Endothelial cell of umbilical vein (primary cell): ENCODE measurements at places on chromosomes 11 and 22. TPM values are rescaled to one million over a fixed set of nuclear protein-coding genes. Genes with fewer than 3 reads are reported as not detected.

Gene SCN3B
- 1.4 and 1.5 TPM in 2 replicates for total RNA-seq

- peaks cover 8% of the 10 kb centered on the region for H3K4me1 ChIP-seq
- H3K27me3 ChIP-seq: no peaks in the 10 kb centered on the region
- DNase-seq: peak; percentile 32
- no peak overlapping the region for H3K27ac ChIP-seq
- no peaks in the 10 kb centered on the region for H3K36me3 ChIP-seq
- H3K4me3 ChIP-seq: no peak overlapping the region
Observed at GRCh38 chr22:28172892-28173670, 254.0 kb upstream of the PITPNB start.

DNA sequence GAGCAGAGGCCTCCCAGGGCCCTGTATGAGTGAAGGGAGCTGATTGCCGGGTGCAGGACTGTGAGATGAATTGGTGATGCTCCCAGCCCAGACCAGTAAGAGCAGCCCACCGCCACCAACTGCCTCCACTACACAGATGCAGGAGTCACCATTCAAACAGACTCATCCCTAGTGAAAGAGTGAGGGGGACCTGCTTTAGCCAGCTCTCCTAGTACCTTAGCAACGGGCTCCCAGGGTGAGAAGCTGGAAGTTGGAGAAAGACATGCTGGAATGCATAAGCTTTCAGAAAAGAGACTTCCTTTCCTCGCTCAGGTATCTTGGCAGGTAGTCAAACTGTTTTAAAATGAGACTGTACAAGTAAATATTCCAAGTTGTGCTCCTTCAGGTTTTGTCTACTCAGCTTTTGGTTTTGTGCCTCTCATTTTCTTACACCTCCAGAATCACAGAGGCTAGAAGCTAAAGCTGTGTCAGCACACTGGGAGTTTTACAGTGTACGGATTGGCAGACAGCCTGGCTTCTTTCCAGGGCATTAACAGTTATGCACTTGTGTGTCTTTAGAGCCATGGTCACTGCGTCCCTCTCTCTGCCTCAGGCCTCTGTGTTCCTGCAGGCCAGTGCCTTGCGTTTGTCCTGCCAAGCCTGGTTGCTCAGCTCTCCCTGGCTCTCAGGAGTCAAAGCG is 146.2 kb downstream of the ATXN10 start:
- H3K27ac ChIP-seq: no peak overlapping the region
- no peak for DNase-seq
- no peaks in the 10 kb centered on the region for H3K36me3 ChIP-seq
- no peaks in the 10 kb centered on the region for H3K27me3 ChIP-seq
- H3K4me1 ChIP-seq: peaks cover under 1% of the 10 kb centered on the region

Gene CEP126
- 5.8 and 9.1 TPM in 2 replicates for total RNA-seq

- no peak for DNase-seq
- no peaks in the 10 kb centered on the region for H3K36me3 ChIP-seq
- no peak overlapping the region for H3K4me3 ChIP-seq
- H3K4me1 ChIP-seq: no peaks in the 10 kb centered on the region
- peaks cover 2% of the 10 kb centered on the region for H3K27me3 ChIP-seq
- no peak overlapping the region for H3K27ac ChIP-seq
Observed at GRCh38 chr22:32375678-32376450, 18.2 kb downstream of the RFPL3 start.

- no peak overlapping the region for H3K4me3 ChIP-seq
- H3K36me3 ChIP-seq: peaks cover 5% of the 10 kb centered on the region
- H3K27me3 ChIP-seq: no peaks in the 10 kb centered on the region
- peak; percentile 73 for DNase-seq
- peak overlapping the region; percentile 59 for H3K27ac ChIP-seq
- H3K4me1 ChIP-seq: peaks cover 15% of the 10 kb centered on the region
Observed at GRCh38 chr22:31829505-31829904, 75.7 kb downstream of the DEPDC5 start.

- DNase-seq: peak; percentile 81
- peaks cover 16% of the 10 kb centered on the region for H3K36me3 ChIP-seq
- peaks cover 65% of the 10 kb centered on the region for H3K4me1 ChIP-seq
- H3K27me3 ChIP-seq: no peaks in the 10 kb centered on the region
Observed at GRCh38 chr11:124758355-124759265, 3.5 kb downstream of the ESAM start.

Gene BARX2
- not detected in 2 replicates for total RNA-seq

Gene HBG2
- total RNA-seq: not detected in 2 replicates

Gene DEPDC7
- 0.18 TPM in 1 of 2 replicates, not detected in the other for total RNA-seq

DNA sequence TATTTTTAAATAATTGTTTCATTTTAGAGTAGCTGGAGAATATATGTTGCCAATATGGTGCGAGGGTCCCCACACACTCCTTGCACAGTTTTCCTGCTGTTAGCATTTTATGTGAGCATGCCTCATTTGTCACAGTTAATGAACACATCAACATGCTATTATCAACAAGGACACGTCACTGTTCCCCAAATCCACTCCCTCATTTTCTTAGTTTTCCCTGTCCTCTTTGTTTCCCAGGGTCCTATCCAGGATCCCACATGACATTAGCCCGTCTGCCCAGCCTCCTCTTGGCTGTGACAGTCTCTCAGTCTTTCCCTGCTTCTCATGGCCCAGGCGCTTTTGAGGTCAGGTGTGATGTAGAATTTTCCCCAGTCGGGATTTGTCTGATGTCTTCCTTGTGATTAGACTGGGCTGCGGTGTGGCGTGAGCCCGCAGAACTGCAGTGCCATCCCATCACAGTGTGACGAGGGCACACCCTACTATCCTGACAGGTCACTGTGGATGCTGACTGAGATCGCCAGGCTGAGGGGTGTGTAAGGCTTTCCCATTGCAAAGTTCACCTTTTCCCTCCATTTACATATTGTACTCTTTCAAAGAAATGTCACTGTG is 450.6 kb upstream of the B3GAT1 start:
- DNase-seq: no peak
- H3K27ac ChIP-seq: no peak overlapping the region
- no peaks in the 10 kb centered on the region for H3K27me3 ChIP-seq

Gene FGF19
- total RNA-seq: not detected in 2 replicates

DNA sequence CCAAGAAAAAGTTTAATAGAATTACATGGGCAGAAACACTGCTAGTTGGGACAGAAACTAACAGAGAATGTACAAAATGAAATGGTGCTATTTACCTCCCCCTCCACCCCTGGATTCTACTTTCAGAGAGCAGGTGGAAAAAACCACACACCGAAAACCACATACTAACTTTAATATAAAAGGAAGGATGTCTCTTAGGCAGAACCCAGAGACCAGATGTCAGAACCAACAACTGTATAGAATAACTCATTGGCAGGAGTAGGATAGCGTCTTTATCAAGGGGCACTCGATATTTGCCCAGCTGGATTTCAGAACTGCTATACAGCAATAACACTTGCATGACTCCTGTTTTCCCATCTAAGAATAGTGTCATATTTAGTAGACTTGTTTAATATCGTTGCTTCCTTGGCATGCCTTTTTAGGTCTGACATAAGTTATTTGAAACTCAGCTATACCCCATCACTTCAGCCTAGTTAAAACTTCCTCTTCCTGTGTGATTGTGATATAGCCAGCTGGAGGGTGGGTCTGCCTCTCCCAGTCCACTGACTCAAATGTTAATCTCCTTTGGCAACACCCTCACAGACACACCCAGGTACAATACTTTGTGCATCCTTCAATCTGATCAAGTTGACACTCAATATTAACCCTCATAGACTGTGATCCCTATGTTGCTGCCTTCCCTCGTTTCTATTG is 1.2 kb downstream of the SLC22A25 start:
- no peak for DNase-seq
- H3K27ac ChIP-seq: no peak overlapping the region
- H3K36me3 ChIP-seq: no peaks in the 10 kb centered on the region
- no peaks in the 10 kb centered on the region for H3K27me3 ChIP-seq
- no peak overlapping the region for H3K4me3 ChIP-seq

DNA sequence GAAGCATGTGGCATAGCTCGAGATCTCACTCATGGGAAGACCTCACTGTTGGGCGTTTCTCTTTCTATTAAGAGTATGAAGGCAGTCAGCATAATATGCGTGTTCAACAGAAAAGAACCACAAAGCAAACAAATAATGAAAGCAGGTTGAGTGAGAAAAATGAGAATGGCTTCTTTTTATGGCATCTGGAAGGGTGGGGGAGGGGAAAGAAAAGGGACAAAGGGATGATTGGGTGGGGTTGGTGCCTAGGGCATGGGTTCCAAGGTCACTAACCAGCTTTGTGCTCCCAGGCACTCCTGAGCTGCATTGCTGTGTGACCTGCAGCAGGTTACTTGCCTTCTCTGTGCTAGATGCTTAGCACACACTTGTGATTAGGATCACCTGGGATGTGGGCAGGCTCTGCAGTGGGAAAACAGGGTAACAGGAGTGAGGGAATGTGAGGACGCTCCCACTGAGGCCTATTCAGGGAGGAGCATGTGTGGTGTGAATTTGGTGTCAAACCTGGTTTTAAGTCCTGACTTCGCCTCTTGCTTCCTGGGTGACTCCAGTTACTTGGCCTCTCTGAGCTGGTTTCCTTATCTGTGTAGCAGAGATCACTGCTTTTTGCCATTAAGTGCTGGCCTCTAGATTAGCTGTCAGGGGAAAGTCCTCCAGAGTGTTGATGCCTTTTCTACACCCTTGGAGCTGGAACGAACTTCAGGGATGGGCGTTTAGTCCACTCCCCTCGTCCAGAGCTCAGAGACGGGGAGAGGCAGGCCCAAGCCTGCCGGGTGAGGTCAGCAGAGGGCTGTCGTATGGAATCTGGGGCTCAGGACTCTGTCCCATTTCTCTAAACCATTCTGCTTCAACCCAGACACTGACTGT is 74.8 kb downstream of the KIAA1671 start:
- H3K27me3 ChIP-seq: no peaks in the 10 kb centered on the region
- peaks cover 19% of the 10 kb centered on the region for H3K4me1 ChIP-seq
- H3K36me3 ChIP-seq: peaks cover 5% of the 10 kb centered on the region
- DNase-seq: no peak
- H3K27ac ChIP-seq: peak overlapping the region; percentile 94
- H3K4me3 ChIP-seq: no peak overlapping the region

Gene GAB2
- total RNA-seq: 39.6 and 43.3 TPM in 2 replicates

Gene OR51I1
- total RNA-seq: not detected in 2 replicates

DNA sequence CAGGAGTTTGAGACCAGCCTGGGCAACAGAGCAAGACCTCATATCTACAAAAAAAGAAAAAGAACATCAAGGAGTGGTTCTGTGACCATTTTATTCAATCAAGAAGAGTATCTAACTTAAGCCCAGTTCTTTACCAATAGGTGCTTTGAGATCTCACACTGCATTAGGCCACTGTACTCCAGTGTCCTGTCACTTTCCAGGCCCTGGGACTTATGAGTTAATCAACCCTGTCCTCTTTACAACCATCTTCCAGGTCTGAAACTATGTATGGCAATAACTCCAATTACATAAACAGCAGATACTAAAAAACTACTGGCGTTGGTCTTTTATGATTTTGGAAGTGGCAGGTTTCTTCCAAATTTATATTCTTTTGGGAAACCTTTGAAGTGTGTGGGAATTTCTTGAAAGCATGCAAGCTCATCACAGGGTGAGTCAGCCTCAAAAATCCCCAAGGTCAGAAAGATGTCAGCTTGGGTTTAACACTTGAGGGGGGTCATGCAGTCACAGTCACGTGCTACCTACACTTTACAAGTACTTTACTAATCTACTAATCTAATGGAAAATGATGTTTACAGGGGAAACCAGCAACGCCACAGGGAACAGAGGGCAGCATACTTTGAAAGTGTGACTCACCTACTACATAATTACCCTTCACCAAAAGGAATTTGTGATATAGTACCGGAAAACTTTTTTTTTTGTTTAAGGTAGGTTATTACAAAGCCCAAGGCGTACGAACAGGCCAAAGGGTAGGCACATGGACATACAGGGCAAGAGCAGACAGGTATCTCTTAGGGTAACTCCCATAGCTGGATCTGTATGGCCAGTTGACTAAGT is 15.6 kb downstream of the PISD start:
- H3K4me1 ChIP-seq: peaks cover 31% of the 10 kb centered on the region
- H3K27ac ChIP-seq: peak overlapping the region; percentile 97
- H3K36me3 ChIP-seq: no peaks in the 10 kb centered on the region
- peak; percentile 96 for DNase-seq

DNA sequence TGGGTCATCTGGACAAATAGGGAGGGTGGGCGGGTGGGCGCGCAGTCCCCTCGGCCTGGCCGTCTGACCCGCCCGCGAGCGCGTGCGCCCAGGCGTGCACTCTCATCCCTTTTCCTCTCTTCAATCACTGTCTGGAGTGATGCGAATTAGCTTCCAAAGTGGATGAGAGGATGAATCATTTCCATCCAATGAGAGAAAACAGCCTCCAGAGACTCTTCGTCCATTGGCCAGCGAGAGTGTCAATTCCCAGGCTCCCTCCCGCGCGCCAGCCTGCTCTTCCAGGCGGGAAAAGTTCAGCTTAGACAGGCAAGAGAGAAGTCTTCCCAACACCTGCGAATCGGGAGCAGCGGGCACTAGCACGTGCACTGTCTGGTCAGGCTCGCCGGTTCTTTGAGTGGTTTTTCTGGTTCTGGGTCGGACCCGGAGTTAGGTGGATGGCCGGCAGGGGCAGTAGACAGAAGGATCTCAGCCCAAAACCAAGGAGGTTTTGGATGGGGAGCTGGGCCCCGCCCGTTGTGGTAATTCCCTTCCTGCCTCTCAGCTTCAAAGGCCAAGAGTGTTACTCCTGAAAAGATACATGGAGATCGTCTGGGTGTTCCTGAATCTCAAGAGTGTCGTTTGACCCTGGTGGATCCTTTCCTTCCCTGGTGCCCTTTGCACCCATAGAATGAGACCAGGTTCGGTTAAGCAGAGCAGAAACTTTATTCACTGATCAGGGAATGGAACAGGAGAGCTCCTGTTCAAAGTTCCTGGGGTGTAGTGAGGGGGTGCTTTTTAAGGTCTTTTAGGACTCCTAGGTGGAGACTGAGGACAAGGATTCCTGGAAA is 33.4 kb upstream of the GLYATL1 start:
- no peaks in the 10 kb centered on the region for H3K36me3 ChIP-seq
- H3K27ac ChIP-seq: no peak overlapping the region
- DNase-seq: peak; percentile 17
- no peak overlapping the region for H3K4me3 ChIP-seq
- no peaks in the 10 kb centered on the region for H3K4me1 ChIP-seq
- H3K27me3 ChIP-seq: peaks cover 14% of the 10 kb centered on the region

Gene CTR9
- 33.2 and 33.4 TPM in 2 replicates for total RNA-seq

- H3K27ac ChIP-seq: no peak overlapping the region
- peak; percentile 16 for DNase-seq
- H3K36me3 ChIP-seq: no peaks in the 10 kb centered on the region
- no peak overlapping the region for H3K4me3 ChIP-seq
- H3K4me1 ChIP-seq: no peaks in the 10 kb centered on the region
Observed at GRCh38 chr11:97454988-97455387, 1065.2 kb downstream of the JRKL start.

Gene MACROD1
- total RNA-seq: 16.2 and 16.6 TPM in 2 replicates

DNA sequence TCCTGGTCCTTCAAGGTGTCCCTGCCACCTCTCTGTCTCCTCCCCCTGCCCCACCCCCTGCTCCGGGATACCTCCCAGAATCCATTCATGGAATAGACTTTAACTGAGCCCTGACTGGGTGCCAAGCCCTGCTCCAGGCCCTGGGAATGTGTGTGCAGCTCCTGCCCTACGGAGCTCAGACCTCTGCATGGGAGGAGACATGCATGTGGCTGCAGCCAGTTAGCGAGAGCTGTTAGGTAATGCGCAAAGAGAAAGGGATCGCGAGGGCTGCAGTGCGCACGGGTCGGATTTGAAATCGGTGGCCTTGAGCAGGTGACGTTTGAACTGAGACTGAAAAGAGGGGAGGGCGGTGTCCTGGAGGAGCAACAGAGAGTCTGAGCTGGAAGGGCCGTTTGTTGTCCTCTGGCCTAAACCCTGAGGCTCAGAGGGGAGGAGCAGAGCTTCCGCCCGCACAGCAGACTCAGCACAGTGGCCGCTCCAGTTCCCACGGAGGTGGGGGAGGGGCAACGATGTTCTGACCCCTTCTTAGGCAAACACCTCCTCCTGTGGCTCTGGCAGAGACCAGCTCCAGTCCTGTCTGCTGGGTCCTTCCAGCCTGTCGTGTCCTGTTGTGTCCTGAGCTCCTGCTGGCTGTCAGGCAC is 19.8 kb upstream of the LRRC10B start:
- DNase-seq: no peak
- no peak overlapping the region for H3K27ac ChIP-seq
- no peaks in the 10 kb centered on the region for H3K4me1 ChIP-seq
- H3K36me3 ChIP-seq: no peaks in the 10 kb centered on the region
- H3K27me3 ChIP-seq: no peaks in the 10 kb centered on the region
